ENCODE measurements at places on chromosomes 11 and 22. TPM values are rescaled to one million over a fixed set of nuclear protein-coding genes. Genes with fewer than 3 reads are reported as not detected.

DNA sequence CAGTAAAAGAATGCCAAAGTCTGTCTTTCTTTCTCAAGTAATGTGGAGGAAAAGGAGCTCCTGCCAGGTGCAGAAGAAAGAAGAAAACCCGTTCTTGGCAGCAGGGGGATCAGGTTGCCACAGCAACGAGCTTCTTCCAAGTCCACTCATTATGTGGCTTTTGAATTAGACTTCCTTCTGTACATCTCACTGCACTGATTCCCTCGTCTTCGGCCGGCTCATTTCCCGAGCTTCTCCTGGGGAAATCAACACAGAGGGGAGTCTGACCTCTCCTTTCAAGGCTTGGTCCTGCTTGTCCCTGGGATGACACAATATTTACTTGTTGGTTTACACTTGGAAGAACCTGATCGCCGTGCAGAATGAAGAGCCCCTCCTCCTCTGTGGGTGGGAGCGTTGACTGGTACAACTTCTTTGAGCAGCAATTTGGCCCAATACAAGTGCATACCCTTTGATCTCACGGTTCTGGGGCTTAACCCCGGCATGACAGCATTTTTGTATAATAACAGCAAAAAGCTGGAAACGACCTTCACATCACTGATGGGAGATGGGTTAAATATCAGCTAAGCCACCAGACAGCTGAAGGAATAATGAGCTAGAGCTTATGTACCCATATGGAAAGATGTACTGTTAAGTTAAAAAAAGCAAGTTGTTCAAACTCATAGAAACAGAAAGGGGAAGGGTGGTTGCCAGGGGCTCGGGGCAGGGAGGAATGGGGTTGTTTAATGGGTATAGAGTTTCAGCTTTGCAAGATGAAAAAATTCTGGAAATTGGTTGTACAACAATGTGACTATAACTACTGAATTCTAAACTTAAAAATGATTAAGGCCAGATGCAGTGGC, 35.4 kb downstream of the MCHR1 start:
- peak; percentile 73 for DNase-seq

- DNase-seq: peak; percentile 88
These were observed 34.6 kb downstream of the CYTH4 start for GRCh38 chr22:37316875-37317371.

- DNase-seq: no peak
These were observed 24.9 kb upstream of the GRAMD1B start for GRCh38 chr11:123405123-123405592.

APOL3 gene
- total RNA-seq: 43.7 TPM

- no peak for DNase-seq
These were observed 10.3 kb downstream of the GAL3ST1 start for GRCh38 chr22:30564045-30564760.

TRIM29 gene
- 32.9 TPM for total RNA-seq

DNA sequence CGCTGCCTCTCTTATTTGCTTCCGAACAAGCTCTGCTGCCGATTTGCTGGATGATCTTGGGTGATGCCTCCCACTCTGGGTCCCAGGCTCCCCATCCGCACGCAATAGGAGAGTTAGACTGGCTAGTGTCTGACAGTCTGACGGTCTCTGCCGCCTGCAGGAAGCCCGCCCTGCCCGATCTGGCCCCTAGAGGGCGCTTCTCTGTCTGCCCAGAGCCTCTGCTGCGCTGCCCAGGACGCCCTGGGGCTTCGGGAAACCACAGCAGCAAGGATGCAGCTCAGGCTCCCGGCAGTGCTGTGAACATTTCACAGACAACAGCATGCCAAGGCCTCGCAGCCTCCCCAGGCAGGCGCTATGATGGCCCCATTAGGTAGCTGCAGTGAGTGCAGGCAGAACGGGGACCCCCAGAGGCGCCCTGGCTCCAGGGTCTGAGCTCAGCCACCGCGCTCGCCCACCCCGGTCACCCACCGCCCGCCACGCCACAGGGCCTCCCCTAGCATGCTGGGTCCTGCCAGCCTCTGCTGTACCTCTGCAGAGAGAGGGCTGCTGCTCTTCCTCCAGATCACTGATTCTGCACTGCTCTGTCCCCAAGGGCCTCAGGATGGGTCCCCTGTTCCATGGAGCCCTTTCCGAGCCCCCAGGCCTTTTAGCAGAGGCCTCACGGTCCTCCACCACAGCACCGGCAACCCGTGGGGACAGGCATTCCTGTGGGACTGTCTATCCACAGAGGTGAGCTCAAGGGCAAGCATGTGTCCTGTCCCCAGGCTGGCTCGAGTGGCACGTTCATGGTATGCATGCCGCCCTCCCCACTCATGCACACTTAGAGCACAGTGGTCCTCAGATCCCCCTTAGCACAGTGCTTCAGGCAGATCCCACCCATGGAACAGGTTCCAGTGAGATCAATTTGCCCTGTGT, 4.3 kb upstream of the BAIAP2L2 start:
- peak; percentile 85 for DNase-seq

DNA sequence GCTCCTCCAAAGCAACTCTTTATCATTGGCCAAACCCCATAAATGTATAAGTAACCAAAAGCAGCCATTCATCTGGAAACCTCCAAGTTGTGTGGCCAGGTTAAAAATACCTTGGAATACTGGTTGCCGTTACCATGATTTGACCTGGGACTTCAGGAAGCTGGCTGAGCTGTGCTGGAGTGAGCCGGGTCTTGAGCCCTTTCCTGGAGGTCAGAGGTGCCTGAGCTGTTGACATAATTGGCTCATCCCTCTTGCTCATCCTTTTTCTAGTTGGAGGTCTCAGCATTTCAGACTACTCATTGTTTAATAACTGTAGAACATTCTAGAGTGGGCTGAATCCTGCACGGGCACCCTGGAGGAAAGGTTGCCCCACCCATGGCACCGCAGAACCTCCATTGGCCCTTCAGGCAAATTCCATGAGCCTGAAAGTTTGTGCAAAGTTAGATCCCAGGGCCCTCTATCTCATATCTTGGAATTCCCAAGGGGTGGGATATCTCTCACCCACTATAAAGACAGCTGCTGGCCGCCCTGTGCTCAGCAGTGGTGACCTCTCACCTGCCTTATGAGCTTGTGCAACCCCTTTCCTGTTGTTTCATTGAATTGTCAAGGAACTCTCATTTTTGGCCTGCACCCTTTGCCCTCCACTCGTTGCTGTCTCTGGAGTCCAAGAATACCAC, 77.0 kb downstream of the C22orf31 start:
- no peak for DNase-seq

ACTN3 gene
- total RNA-seq: 0.16 TPM

DNA sequence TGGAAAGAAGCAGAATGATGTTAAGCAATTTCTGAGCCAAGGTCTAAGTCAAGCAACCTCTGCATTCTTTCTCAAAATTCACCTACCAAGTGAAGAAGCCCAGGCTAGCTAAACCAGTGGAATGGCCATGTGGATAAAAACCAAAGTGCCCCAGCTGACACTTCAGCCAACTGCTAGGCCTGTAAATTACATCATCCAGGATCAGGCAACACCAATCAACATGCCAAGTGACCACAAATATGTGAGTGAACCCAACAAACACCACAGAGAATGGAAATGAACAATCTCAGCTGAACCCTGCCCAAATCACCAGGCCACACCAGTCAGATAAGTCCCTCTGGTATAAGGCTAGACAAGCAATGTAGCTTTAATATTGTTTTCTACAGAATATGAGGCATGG, 25.1 kb upstream of the FJX1 start:
- DNase-seq: no peak
